GM12892 (cell line): ENCODE measurements at places on chromosomes 3 and 15.

- DNase-seq, result no peak
Observed at GRCh38 chr3:133137042-133137996, 99.1 kb downstream of the TMEM108 start.

DNA sequence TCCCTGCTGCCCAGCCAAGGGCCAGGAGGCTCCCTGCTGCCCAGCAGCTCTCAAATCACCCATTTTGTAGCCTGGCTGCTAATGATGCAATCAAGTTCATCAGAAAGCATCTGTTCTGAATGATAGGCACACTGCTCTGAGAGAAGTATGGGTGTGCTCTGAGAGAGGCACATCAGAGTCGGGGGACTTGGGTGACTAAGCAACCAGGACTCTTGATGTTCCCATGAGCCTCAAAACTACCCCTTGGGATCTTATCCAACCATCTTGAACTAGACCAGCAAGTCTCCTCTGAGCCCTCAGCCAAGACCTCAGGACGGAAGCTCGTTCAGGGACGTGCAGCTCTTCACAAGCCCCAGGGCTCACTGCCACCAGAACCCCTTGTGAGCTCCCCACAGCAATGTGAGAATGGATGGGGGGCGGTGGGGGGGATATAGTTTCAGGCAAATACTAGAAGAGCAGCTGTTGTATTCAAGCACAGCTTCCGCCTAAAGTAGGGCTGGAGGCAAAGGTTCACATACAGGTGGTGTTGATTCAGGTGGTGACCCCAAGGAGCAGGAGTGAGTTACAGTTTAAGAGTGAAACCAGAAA lies 52.2 kb upstream of the HES1 start:
- DNase-seq, result no peak

DNA sequence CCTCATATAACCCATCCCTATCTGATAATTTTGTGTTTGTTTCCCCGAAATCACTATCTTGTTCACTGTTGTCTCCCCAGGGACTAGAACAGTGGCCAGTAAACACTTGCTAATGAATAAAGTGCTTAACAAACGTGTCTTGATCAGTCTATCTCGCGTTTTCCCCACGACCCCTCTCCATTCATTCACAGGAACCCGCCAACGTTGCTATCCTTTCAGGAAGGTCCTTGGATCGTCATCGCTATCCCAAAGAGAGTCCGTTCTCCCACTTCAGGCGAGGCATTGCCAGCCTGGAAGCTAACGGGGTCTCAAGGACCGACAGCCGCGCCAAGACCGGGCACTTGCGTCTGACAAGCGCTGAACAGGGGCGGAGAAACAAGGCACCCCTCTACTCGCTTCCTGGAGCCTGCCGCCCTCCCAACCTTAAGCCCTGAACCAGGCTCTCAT lies 344 bp downstream of the LINS1 start:
- no peak for DNase-seq

- no peak for DNase-seq
Observed at GRCh38 chr15:65338366-65338765, 33.9 kb downstream of the RNU5B-1 start.

DNA sequence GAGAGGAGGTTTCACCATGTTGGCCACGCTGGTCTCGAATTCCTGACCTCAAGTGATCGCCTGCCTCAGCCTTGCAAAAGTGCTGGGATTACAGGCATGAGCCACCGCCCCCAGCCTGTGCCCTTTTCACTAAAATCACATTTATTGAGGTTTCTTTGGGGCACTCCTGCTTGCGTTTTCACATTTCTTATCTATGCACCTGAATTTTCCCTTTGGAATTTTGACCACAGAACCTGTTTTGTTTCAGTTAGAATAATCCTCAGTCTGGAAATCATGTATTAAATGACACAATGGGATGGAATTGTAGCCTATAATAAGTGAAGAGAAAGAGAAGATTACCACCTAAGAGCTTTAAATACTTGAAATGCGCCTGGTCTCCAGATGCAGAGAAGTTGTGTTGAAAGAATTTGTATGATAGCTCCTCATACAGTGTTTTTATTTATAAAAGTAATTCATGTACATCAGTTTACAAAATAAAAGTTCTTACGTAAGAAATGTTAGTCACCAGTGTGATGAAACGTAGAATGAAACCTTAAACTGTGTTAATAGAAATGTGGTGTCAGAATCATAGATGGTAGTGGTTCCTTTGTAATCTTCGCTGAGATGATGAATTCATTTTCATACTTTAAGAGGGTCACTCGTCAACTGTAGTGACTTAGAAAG lies 107.0 kb downstream of the TCF12 start:
- DNase-seq, result no peak
